Nephron progenitor cell (in vitro differentiated cells): ENCODE measurements at places on chromosomes 1 and 21.

DNA sequence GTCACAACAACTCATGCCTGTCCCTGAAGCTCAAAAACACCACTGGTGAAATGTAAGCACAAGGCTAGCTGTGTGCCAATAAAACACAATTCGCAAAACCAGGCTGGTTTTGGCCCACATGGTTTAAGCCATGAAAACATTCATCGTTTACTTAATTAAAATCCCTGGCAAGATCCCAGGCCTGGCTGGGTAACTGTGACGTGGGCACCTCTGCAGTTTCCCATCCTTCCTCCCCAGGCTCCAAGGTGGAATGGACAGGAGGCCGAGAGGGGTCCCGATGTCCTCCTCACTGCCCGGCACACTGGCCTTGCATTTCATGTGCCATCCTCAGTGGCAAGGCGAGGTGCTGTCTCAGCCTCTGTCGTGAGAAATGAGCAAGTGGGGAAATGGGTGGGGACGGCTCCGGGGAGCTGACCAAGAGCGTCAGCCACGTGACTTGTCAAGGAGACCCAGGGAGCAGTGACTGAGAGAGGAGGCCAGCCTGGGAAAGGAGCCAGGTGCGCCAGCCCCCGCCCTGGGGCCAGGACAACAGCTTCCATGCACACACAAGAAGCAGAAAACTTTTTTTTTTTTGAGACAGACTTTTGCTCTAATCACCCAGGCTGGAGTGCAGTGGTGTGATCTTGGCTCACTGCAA is 153.1 kb upstream of the RAB4A start:
- no peak for DNase-seq

DNA sequence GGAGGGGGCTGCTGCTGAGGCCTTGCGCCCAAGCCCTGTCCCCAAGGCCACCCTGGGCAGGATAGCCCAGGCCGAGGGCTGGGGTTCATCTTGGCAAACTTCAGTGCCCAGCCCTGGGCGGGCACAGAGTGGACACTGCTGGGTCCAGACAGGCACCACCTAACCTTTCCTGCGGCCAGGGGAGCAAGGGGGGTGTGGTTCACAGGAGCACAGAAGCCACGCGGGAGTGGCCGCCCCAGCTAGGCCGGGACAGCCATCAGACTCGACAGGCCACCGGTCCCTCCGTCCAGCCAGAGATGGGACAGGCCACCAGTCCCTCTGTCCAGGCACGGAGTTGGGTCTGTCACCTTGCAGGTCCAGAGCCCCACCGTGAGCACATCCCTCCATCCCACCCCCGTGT is 28.9 kb downstream of the ARHGEF16 start:
- DNase-seq: no peak

DNA sequence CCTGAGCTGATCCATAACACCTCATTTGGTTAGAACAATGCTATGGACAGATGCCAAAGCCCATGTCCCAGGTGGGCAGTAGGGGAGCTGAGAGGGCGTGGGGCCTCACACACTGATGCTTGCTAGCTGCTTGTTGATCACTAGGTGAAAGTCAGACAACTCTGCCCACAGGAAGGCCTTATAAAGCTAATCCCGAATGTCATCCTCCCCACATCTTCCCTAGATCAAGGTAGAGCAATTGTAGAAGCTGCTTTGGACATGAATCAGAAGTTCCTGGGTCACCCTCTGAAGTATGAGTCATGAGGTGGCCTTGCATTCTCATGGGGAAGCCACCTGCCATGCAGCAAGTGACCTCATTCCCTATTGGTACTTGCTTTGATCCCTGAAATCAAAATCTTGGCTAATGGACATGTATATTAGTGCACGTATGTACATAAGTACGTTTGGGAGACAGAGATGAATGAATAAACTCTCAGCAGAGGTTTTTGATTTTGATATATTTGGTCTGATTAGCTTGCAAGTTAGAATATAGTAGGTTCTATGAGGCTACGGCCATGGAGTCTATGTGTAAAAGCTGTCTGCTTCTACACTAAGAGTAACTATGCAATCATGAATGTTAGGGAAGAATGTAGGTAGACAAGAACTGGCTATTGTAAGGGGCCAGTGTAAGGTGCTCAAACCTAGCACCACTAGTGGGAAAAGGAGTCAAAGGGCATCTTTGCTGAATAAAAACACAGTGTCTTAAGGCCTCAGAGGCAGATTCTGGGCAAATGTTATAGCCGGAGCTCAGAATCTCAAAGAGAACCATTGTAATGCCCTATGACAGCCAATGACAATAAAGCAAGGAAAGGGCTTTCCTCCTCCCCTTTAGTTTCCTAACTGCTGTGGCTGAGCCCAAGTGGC is 52.6 kb downstream of the ABCA4 start:
- no peak for DNase-seq

DNA sequence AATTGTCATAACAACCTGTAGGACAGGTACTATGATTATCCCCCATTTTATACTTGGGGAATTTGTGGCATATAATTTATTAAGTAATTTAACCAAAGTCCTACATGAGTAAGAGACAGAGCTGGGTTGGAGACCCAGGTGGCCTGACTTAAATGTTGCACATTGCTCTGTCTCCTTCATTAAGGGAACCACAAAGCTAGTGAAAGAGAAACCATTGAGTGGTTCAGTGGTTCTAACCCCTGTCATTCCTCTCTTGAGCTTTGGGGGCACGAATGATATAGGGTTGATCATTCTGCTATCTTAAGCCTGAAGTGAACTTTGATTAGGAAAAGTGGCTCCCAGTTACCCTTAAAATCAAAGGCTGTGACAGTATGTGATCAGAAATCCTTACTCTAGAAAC is 5.3 kb upstream of the MAP3K7CL start:
- no peak for DNase-seq

GRCh38 chr1:92752719-92753118 is 32.2 kb downstream of the EVI5 start:
- no peak for DNase-seq

DNA sequence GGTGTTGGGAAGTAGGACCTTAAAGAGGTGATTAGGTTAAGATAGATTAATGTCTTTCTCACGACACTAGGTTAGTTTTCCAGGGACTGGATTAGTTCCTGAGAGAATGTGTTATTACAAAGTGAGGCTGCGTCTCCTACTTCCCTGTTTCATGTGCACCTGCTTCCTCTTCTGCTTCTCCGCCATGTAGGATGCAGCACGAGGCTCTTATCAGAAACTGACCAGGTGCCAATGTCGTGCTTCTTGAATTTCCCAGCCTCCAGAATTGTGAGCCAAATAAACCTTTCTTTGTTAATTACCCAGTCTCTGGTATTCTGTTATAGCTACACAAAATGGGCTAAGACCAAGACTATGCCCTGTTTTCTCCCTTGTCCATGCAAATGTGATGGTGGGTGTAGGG is 152.2 kb upstream of the LMO4 start:
- DNase-seq: no peak

GRCh38 chr1:188782220-188782841 is 1695.3 kb downstream of the BRINP3 start:
- peak; percentile 30 for DNase-seq

GRCh38 chr1:210025870-210026269 is 87.9 kb downstream of the SYT14 start:
- no peak for DNase-seq

DNA sequence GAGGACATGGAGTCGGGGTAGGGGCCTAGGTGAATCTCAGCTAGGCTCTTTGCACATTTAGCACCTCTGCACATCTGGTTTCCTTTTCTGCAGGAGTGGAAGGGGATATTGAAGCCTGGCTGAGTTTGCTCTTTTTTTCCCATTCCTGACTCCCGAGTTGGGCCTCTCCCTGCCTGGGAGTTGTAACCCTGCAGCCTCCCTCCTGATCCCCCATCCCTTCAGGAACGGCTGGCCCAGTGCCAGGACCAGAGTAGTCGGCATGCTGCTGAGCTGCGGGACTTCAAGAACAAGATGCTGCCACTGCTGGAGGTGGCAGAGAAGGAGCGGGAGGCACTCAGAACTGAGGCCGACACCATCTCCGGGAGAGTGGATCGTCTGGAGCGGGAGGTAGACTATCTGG is 836 bp downstream of the OLFML3 start:
- no peak for DNase-seq

GRCh38 chr1:98659879-98660278 is 1.6 kb upstream of the SNX7 start:
- DNase-seq: no peak

DNA sequence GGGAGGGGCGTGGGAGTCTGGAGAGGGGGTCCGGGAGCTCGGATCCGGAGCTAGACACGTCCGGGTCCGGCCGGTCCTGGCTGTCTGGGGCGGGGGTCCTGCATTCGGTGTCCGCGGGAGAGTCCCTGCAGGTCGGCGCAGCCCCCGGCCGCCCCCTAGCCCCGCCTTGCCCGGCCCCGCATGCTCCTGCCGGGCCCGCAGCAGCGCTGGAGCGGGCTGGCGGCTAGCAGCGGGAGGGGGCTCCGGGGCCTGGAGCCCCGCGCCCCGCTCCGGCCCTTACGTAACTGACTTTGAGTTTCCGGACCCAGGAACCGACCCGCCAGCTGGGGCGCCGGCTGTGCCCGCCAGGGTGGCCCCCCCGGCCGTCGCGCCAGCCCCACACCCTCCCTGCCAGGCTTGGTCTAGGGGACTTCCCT is 26.9 kb upstream of the EPB41 start:
- peak; percentile 61 for DNase-seq

DNA sequence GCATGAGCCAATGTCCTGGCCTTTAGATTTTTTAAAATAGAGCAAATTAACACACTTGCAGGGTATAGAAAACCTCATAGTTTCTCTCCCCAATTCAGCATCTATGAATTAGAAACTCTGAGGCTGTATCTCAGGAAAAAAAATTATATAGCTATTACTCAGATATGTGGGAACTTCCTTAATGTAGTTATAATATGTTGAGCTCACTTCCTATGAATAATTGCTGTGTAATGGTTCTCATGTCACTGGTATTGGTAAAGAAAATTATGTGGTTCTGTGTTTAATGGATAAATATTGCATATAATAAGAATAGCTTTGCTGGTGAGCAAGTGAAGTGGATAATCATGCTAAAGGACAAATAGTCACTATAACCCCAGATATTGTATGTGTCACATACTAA is 2019.8 kb downstream of the NCAM2 start:
- no peak for DNase-seq
